Epithelial cell of esophagus (primary cell): ENCODE measurements at places on chromosomes 7 and 10.

- DNase-seq, result no peak
Observed at GRCh38 chr7:44891791-44892190, 6.5 kb upstream of the PURB start.

DNA sequence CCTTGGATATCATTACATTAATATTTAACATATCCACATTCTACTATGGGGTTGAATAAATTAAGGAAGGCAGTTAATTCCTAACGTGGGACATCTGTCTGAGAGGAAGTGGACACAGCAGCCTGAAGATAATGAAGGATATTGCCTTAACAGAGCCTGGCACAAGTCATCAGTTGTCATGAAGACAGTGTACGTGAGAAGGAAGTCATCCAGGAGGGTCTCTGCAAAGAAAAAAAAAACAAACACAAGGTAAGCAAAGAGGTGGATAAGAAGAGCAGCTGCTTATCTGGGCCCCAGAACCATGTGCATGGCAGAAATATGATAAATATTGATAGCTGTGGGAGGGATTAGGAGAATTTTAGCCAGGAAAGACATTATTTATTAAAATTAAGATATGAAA lies 190.0 kb downstream of the RAPGEF5 start:
- no peak for DNase-seq

- DNase-seq, result no peak
Observed at GRCh38 chr10:63219749-63220148, 86.6 kb downstream of the NRBF2 start.

GRCh38 chr7:139538881-139539635 lies 15.6 kb downstream of the CLEC2L start:
- DNase-seq, result no peak

DNA sequence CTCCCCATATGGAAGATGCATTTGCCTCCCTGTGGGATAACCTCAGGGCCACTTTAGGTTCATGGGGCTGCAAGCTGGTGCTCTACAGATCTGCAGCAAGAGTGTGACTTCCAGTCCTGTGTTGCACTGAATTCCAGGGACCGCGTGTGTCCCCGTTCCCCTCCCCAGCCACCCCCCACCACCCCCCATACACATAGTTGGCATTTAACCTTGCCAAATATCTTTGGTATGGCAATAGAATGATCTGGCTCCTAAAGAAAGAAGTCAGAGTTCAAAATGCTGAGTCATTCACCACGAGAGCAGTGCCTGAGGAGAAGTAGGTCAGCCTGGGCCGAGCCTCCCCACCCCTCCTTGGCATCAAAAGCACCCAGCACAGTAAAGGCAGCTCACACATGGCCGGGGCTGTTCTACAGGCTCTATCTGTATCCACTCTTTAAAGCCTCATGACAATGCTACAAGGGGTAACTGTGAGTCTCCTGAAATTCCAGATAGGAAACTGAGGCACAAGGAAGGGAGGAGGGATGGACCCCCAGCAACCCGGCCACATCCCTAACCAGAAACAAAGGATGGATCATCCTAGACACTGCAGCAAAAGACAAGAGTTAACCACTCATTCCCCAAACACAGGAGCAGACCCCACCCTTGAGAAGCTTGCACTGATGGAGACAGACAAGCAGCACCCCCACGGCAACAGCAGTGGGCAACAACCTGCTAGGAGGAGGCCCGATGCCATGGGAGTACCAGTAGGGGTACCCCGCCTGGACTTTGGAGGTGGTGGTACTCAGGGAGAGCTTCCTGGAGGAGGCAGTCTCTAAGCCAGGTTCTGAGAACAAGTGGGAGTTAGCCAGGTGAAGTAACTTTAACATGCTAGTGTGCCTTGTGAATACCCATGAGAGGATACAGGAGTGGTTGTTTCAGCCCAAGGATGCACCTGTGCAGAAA lies 70.3 kb upstream of the NANOS1 start:
- peak; percentile 84 for DNase-seq

- peak; percentile 95 for DNase-seq
Observed at GRCh38 chr7:17773289-17773626, 167.0 kb downstream of the SNX13 start.

GRCh38 chr10:132498562-132499366 lies 38.8 kb upstream of the INPP5A start:
- DNase-seq, result no peak

- DNase-seq, result peak; percentile 84
Observed at GRCh38 chr10:102072673-102073527, 7.8 kb downstream of the HPS6 start.

DNA sequence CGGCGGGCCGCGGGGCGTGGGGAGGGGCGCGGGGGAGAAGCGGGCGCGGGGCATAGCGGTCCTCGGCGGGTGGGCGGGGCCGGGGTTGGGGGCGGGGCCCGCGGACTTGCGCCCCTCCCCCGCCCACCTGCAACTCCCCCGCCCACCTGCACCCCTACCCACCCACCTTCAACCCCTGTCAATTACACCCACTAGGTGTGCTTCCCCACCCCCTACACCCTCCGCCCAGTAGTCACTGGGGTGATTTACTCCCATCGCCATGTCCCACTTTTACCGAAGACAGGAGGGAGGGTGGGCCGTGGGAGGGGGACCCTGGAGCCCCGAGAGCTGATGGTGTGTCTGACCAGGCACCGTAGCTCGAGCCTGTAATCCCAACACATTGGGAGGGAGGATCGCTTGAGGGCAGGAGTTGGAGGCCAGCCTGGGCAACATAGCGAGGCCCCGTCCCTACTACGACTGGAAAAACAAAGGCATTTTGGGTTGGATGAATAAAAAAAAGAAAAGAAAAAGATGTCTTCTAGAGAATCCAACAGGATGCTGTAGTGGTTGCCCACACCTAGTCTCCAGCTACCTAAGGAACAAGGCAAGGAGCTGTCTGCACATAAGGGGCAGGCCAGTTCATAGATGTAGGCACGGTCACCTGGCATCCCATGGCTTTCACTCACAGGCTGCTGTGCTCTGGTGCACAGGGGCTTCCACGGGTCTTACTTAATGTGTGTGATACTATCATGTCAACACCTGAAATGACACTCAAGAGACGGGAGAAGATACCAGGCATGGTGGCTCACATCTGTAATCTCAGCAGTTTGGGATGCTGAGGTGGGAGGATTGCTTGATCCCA lies 761 bp downstream of the KCTD7 start:
- DNase-seq, result no peak

DNA sequence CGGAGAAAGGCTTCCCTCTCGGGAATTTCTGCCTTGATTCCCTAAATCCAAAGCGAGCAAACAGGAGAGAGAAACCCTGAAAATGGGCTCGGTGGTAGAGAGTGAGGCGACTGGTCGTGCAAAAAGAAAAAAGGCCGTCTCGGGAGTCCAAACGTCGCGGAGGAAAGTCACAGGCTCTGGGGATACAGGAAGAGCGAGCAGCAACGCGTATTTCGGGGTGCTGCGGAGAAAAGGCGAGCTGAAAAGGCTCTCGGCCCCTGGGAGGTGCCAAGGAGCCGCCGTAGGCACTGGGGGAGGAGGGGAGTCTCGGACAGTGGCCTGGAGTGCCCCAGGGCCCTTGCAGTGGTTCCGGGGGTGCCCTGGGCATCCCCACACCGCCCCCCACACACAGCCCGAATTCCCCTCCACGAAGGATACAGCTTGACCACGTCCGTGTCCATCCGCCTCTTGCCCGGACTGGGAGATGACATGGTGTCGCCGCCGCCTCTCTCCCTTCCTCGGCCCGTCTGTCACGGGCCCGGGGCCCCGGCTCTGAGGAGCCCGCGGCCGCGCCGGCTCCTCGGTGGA lies 591 bp downstream of the UBE2H start:
- DNase-seq, result peak; percentile 51
